NCI-H524 treated with DMSO at 0.1 percent for 48 hours (cell line): ENCODE measurements at places on chromosomes 1 and 21.

DNA sequence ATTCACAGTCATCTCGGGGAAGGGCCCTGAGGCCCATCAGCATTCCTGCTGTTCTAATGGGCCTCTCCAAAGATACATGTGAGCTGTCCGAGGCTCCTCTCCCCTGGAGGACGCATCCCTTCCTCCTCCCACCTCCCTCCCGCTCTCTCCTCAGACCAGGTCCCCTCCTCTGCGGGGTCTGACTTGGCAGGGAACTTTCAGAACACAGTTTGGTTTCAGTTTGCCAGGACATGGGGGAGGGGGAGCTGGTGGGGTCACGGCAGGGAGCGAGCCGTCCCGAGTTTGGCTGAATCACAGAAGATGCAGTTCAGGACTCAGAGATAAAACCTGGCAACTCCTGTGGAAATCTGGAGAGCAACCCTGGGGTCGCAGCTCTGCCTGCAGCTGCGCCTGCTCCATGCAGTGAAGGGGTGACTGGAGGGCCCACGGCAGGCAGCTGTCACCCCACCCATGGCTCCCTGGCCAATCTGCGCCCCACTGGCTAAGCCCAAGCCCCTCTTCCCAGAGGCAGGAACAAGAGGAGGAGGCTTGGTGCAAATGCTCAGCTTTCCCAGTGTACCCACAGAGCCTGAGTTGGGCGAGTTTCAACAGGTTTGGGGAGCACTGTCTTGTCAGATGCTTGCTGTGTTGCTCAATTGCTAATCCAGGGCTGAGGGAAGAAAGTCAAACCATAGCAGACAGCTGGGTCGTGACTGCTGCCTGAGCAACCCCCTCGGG, 5.7 kb downstream of the WNT4 start:
- no peak for DNase-seq

DNA sequence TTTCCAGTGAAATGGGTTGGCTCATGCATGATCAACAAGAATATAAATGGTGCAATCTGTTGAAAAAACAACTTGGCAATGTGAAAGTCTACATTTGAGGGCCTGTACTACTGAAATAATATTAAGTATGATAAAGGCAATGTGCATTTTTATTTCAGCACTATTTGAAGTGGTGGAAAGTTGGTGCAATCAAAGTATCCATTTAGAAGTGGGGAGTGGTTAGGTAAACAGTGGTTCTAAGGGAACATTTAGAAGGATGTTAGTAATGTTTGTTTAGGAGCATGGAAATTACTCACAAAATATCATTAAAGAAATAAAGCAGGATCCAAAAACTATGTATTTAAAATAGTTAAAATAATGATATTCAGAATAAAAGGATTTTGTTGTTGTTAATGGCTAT, 60.2 kb downstream of the CHRM3 start:
- no peak for DNase-seq

DNA sequence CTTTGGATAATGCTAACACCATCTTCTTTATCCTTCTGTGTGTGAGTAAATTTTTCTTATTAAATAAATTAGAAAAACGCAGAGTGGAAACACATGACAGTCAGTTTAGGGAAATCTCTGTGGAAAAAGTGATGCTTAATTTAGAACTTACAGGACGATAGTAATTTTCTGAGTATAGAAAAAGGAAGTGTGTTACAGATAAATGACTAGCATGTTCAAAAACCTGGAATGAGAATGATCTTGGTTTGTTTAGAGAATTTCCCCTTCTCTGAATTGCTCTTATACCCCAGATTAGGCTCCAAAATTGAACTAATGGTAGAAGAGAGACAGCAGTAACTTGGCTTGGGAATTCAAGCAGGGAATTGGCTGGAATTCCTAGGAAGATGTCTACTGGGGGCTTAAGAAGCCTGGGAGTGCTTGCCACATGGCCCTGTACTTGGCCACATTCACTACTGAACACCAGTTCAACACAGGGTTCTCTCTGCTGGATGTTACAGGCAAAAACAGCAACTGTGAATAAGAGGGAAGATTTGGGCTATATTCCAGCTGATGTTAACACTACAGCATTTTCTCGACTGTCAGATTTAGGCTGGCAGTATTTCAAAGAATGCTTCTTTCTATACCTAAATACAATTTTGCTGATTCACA, 1004.2 kb downstream of the TTLL7 start:
- DNase-seq = no peak

GRCh38 chr1:197143276-197143675, 3.2 kb downstream of the ASPM start:
- no peak for DNase-seq

GRCh38 chr1:93565496-93566206, 116.0 kb downstream of the BCAR3 start:
- DNase-seq = no peak

DNA sequence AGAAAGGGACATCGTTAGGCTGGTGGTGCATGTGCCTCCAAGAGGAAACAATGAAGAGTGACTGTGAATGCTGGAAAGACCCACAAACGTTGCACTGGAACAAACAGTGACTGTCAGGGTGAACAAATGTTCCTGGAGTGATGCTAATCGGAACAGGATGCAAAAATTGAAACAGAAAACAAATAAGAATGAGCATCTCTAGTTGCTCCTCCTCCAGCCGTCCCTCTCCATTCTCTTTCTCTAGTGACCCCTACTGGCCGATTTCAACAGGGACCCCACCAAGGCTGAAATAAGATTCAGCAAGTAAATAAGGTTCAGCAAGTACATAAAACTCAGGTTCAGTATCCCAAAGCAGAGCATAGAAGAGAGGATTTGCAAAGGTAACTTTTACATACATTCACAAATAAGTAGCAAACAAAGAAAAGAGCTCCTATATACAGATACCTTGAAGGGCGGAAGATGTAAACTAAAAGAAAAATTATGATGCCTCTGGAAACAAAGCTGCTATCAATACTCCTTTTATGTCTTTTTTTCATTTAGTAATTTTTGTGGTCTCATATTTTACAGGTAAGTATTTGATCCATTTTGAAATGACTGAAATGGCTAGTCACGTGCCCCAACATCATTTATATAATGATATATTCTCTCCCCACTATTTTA, 836.1 kb upstream of the ADAMTS5 start:
- no peak for DNase-seq

DNA sequence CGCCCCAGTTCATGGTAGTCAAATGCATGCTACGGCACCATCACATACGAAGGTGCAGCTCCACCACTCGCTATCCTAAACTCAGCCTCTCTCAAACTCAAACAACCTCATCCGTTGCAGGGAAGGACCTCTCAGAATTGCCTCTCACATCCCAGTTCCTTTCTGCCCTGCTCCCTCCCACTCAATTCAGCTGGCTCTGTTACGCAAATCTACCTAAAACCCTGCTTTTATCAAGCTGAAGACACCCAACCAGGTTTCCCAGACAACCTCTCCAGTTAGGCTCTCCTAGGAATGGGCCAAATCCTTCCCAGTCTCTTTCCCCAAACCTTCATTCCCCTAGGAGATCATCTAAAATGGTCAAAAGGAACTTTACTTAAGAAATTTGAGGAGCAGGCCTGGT, 62.9 kb downstream of the CLSTN1 start:
- no peak for DNase-seq

DNA sequence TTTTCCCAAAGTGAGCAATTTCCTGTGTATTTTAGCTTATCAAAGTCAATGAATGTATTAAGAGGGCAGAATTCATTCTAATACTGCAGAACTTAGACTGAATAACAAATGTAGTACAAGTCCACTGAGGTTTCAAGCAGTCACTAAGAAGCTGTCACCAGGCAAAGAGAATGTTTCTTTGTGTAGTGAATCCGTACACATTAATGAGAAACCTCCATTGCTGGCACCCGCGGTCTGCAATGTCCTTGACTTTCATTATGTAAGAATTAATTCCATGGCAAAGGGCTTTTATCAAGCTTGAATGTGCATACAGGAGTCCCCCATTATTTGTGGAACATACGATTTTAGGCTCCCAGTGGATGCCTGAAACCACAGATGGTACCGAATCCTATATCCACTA, 719.5 kb upstream of the TMPRSS15 start:
- DNase-seq = no peak

GRCh38 chr1:26384076-26384475, 11.5 kb upstream of the ZNF683 start:
- DNase-seq = no peak

- no peak for DNase-seq
Measured at GRCh38 chr1:107549152-107549810, 408.4 kb downstream of the NTNG1 start.

GRCh38 chr1:17538010-17538409, 1.5 kb upstream of the ARHGEF10L start:
- DNase-seq = no peak

DNA sequence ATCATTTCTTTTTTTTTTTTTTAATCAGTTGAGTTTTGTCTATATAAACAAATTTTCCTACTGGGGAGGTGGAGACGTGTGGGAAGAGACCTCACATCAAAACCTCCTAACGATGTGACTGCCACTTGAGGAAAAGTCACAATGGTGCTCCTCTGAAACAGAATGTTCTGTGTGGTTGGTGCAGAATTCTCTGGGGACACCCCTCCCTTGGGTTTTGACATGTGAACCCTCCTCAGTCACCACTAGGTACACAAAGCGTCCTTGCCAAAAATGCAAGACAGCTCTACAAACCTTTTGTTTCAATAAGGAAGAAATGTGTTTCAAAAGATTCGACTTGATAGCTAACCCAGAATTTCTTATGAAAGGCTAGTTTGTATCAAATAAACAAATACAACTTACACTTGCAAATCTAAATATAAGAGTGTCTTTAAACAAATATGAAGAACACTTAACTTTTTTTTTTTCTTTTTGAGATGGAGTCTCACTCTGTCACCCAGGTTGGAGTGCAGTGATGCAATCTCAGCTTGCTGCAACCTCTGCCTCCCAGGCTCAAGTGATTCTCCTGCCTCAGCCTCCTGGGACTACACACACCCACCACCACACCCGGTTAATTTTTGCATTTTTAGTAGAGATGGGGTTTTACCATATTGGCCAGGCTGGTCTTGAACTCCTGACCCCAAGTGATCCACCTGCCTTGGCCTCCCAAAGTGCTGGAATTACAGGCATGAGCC, 9.3 kb downstream of the SLC25A24 start:
- DNase-seq = no peak

- DNase-seq = no peak
Measured at GRCh38 chr1:112778137-112778536, 63.0 kb upstream of the PPM1J start.

GRCh38 chr1:169487561-169487960, 1.8 kb upstream of the SLC19A2 start:
- DNase-seq = no peak

- no peak for DNase-seq
Measured at GRCh38 chr1:7454895-7455784, 316.0 kb upstream of the VAMP3 start.

GRCh38 chr1:14767075-14767474, 168.6 kb downstream of the KAZN start:
- no peak for DNase-seq

DNA sequence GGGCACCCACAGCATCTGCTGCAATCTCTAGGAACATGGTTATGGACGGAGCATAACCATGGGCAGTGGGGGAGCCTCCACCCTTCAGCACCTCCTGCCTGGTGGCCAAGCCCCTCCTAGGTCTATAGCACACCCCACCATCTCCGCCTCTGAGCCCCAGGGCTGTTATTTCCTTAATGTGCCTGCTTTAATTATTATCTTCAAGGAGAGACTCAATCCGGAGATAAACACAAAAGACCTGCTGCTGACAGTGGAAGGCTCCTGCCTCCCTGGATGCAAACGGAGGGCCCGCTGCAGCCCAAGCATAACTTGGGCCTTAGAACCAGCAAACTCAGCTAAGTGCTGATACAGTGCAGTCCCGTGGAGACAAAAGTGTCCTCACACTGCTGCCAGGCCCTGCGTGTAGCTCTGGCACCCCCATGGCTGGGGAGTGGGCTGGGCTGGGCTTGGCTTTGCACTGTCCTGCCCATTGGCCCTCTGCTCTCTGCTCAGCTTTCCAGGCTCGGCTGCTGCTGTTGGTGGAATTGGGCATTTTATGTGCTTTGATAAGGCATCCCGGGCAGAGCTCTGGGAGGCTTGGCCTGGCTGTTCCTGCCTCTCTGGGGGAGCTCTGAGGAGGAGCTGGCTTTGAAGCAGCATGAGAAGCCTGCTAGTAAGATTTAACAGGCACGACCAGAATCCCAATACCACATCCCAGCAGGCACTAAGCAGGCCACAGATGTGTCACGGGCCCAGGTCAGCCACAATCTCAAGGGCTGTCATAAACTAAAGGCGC, 620.2 kb downstream of the PTPRU start:
- no peak for DNase-seq

DNA sequence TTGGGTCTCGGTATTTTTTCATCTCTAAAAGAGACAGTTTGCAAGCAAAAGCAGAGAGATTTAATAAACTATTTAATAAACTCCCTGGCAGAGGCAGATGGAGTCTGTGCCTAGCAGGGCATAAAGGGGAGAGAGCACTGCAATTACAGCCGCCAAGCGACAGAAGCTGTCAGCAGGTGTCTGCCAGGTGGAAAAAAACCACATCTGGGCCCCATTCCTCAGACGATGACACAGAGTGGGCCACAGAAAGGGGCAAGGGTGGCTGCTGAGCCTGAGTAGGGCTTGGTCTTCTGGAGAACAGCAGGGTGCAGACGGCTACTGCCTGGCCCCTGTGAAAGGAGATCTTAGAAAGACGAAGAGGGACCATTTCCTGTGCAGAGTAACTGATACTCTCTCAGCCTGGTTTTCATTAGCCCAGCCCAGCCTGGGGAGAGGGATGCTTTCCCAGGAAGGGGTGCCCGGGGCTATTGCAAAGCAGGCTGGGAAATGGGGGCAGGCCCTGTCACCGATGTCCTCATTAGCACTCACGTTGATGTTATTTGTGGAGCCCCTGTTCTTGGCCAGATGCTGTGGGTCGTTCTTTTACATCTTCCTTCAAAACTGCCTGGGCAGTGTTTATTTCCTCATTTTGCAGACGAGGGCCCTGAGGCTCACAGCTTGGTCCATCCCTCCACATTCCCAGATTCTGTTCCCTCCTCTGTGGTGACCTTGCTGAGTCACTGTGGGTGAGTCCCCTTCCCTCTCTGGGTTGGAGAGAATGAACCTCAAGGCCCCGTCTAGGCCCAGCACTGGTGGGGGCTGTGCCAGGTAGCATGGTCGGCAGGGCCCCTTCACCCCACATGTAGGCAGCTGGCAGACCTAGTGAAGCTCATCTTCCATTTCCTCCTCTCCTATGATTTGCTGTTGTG, 472.7 kb downstream of the PTPRU start:
- DNase-seq = peak; percentile 12

GRCh38 chr1:232328486-232329102, 301.3 kb downstream of the SIPA1L2 start:
- no peak for DNase-seq

GRCh38 chr1:97094247-97094972, 372.8 kb downstream of the PTBP2 start:
- no peak for DNase-seq

- no peak for DNase-seq
Measured at GRCh38 chr21:41067709-41068108, 100.3 kb upstream of the BACE2 start.

DNA sequence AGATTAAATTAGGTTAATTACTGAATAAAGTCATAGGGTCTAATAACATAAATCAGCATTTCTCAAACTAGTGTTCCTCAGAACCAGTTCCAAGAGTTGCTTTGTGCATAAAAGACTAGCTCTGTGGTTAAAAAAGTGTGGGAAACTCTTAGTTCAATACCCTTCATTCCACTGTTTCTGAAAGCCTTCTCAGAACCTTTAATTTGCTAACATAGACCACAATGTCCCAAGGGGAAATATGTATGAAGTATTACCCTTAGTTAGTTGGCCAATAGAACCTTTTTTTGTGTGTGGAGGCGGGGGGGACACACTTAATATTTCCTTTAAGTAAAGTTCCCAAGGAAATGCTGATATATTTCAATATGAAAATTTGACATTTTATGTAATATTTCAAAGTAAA, 20.4 kb downstream of the ODF2L start:
- no peak for DNase-seq
